Karpas-422 (cell line): ENCODE measurements at places on chromosomes 7 and 10.
A peak's percentile ranks its signal among the peaks of the same experiment; 100 is the strongest.

- no peaks in the 10 kb centered on the region for H3K27me3 ChIP-seq
- DNase-seq, result no peak
- H3K4me1 ChIP-seq, result no peaks in the 10 kb centered on the region
- H3K27ac ChIP-seq, result no peak overlapping the region
These were observed 31.9 kb upstream of the INSYN2A start for GRCh38 chr10:127228195-127228787.

GRCh38 chr10:26556748-26557640 is 118.9 kb downstream of the APBB1IP start:
- peak; percentile 75 for DNase-seq
- H3K36me3 ChIP-seq, result peaks cover 42% of the 10 kb centered on the region
- no peak overlapping the region for H3K4me3 ChIP-seq
- no peak overlapping the region for H3K27ac ChIP-seq
- no peaks in the 10 kb centered on the region for H3K4me1 ChIP-seq
- H3K27me3 ChIP-seq, result no peaks in the 10 kb centered on the region

GRCh38 chr10:43264965-43265798 is 1.7 kb downstream of the RASGEF1A start:
- no peak overlapping the region for H3K4me3 ChIP-seq
- H3K4me1 ChIP-seq, result no peaks in the 10 kb centered on the region
- H3K36me3 ChIP-seq, result no peaks in the 10 kb centered on the region
- no peak for DNase-seq
- H3K27me3 ChIP-seq, result no peaks in the 10 kb centered on the region

DNA sequence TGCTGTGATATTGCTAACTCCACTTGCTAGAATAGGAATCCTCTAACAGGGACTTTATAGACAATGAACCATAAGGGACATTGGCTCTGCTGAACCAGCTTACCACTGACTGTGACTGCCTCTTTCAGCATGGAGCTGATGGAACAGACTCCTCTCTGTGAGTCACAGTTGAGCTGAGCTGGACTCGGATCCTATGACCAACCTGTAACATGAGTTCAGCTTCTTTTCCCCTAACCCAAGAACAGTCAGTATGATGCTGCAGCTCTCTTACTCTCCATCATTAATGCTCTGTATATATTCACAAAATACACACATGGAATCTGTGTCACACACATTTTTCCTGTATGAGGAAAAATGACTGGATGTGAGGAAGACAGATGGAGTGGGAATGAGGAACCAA is 177.9 kb upstream of the BET1 start:
- H3K4me3 ChIP-seq, result no peak overlapping the region
- H3K36me3 ChIP-seq, result no peaks in the 10 kb centered on the region
- H3K27ac ChIP-seq, result no peak overlapping the region
- H3K4me1 ChIP-seq, result no peaks in the 10 kb centered on the region
